ENCODE measurements at places on chromosomes 12 and 14.

GRCh38 chr14:26926585-26926984 lies 328.8 kb upstream of the NOVA1 start:
- DNase-seq: no peak

- peak; percentile 43 for DNase-seq
Observed at GRCh38 chr12:52119398-52120254, 40.1 kb downstream of the SMIM41 start.

GRCh38 chr14:51954031-51954430 lies 35.3 kb upstream of the RTRAF start:
- no peak for DNase-seq

DNA sequence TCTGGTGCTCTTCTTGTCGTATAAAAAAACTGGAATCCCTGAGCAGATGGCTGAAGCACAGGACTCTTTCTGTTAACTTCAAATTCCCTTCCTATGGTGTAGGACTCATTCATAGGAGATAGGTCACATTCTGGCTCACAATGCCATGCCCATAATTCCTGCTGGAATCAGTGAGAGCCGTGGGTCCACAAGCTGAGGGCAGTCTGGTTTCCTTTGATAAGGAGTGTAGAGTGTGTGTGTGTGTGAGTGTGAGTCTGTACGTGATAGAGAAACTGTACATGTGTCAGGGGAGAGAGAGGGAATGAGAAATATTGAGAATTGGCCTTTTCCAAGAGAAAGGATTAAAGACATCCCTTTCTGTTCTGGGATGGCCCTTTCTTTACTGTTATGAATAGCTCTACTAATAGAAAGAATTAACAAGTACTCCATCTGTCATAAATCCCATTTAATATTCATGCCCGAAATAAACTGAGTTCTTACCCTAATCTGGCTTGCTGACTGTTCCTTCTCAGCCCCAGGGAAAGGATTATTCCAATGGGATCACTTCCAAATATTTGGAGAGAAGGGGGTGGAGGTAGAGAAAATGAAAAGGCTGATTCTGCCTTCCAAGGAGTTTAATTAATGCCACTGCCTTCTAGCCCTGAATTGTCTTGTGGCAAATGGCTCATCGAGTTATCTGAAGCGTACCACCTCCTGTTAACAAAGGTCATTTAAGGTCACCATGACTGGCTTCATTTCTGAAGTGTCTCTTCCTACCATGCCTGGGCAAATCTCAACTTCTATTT lies 79.0 kb downstream of the TMX1 start:
- DNase-seq: no peak

- no peak for DNase-seq
Observed at GRCh38 chr14:71959055-71959454, 26.8 kb downstream of the RGS6 start.

GRCh38 chr12:68428724-68429501 lies 96.8 kb upstream of the MDM1 start:
- no peak for DNase-seq

GRCh38 chr14:22403296-22403695 lies 185.7 kb downstream of the DAD1 start:
- DNase-seq: no peak

DNA sequence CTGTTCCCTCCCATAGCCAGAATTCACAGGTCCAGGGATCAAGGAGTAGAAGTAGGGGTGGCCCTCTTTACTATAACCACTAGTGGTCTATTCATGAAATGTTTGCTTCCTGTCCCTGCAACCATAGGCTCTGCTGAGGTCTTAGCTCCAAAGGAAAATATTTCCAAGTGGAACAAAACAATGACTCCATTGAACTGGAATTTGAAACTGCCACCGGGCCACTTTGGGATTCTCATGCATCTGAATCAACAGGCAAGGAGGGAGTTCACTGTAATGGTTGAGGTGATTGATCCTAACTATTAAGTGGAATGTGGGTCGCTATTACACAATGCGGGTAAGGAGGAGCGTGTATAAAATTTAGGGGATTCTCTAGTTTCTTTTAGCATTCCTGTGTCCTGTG lies 197.0 kb downstream of the ETNK1 start:
- no peak for DNase-seq

DNA sequence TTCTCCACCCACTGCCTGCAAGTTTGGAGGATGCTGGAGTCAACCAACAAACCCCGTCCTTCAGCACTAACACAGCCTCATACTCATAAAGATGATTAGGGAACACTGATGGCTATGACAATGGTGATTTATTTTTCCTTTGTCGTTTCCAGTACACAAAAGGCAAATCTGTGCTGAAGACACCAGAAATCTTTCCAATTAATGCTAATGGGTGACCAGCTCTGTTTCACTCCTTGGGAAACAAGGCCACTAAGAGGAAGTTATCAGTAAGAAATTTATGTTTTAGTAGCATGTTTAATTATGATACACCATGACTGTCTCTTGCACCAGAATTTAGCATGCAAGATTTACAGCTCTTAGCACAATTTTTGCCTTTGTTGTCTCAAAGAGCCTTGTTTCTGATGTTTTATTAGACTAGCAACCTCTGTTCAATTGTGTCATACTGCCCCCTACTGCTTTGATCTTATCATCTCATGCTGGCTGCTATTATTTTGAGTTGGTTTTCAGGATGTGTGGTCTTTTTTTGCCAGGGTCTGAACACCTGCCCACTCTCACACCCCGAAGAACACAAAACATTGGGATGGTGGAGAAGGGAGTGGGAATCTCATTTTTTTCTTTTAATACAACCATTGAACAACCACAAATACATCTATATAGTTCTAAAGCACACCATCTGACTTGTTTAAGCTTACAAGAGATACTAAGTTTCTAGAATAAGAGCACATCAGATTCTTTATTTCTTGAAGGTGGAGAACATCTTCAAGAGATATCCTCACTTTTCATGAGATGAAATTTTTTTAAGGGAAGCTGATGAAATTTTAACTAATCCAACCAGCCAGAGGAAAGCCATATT lies 160.9 kb downstream of the SPTSSA start:
- peak; percentile 51 for DNase-seq

- DNase-seq: no peak
Observed at GRCh38 chr12:19746471-19746870, 307.2 kb downstream of the AEBP2 start.

DNA sequence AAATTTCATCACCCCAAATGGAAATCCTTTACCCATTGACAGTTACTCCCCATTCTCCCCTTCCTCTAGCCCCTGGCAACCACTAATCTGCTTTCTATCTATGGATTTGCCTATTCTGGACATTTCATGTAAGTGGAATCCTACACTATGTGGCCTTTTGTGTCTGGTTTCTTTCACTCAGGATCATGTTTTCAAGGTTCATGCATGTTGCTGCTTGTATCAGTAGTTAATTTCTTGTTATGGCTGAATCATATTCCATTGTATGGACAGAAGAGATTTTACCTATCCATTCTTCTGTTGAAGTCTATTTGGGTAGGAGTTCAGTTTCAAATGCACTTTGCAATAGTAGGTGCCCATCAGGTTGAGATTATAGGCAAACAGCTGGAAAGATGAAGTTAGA lies 1.4 kb downstream of the RFC5 start:
- no peak for DNase-seq

DNA sequence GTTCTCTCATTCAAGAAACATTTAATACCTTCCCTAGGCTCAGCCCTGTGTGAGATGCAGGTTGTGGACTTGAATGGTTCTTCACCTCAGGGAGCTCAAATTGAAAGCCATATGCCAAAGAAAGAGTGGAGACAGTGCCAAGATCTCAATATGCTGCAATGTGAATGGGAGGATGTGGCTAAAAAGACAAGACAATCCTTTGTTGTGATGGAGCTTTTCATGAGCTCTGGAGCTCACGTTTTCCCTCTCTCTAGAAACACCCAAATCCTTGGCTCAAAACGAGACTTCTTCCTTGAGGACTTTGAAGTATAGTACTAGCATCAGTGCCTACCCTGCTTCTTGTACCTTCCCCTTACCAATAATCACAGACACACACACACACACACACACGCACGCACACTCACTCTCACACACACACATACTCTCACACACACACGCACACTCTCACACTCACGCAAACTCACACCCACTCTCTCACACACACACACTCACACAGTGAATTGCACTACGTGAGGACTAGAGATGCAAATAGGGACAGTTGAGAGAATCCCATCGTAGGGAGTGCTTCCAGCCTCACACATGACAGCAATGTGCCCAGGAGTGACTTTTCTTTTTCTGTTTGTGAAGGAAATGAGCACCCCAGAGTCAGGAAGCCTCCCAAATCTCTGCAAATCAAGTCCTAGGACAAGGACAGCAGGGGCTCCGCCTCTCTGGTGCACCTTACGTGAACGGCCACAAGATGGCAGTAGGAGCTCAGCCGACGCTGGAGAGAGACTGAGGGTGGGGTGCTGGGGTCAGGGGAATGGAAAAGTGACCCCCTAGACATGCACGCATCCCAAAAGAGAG lies 231.4 kb downstream of the PCNX1 start:
- DNase-seq: no peak

- DNase-seq: no peak
Observed at GRCh38 chr14:54778618-54779345, 123.8 kb downstream of the GCH1 start.
